Stimulated activated CD8-positive, alpha-beta memory T cell treated with anti-CD3 and anti-CD28 coated beads, Interleukin-7, amount 100 ng/mL, for 1 hour (primary cell): ENCODE measurements at places on chromosomes 4 and X.

DNA sequence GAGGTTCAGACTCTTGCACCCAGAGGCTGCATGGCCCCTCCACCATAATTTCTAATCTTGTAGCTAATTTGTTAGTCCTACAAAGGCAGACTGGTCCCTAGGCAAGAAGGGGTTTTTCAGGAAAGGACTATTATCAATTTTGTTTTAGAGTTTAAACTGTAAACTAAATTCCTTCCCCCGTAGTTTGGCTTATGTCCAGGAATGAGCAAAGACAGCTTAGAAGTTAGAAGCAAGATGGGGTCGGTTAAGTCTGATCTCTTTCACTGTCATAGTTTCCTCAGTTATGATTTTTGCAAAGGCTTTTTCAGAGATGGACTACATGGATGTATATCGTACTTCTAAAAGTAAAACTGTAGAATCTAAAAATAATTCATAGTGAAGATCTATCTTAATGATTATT lies 258.1 kb upstream of the IL1RAPL1 start:
- DNase-seq = no peak

DNA sequence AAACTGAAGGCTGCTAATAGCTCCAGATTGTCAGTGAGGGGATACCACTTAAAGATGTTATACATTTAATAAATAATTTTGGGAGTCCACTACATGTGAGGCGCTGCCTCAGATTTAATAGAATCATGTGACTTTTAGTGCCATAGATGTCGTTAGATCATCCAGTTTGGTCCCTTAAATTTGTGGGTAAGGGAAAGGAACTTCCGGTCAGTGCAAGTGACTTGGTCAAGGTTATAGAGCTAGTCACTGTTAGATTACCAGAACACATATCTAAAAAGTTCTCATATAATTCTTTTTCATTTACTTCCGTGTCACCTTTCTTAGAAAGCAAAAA lies 529 bp upstream of the UBA6 start:
- DNase-seq = no peak

DNA sequence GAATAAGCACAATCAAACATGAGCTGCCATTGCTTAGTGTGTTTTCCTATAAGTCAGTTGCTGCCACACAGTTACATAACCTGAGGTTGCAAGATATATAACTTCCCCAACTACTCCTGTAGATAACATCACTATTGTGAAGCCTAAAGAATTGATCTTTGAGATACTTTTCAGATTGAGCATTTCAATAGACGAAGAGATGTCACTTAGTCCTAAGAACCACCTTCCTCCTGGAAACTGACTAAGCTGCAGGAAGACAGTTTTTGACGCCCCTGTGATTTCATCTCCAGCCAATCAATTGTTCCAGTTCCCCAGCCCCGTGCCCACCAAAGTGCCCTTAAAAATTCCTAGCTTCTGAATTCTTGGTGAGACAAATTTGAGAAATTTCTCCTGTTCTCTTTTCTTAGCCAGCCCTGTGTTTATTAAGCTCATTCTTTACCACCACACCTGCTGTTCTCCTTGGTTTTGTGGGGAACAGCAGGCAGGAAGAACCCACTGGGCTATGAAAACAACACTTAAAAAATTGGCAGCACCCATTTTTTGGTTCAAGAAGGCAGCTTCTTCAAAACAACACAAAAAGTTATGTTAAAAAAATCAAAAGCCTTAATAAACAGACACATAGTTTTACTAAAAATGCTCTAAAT lies 317.1 kb upstream of the PABPC4L start:
- DNase-seq = no peak

DNA sequence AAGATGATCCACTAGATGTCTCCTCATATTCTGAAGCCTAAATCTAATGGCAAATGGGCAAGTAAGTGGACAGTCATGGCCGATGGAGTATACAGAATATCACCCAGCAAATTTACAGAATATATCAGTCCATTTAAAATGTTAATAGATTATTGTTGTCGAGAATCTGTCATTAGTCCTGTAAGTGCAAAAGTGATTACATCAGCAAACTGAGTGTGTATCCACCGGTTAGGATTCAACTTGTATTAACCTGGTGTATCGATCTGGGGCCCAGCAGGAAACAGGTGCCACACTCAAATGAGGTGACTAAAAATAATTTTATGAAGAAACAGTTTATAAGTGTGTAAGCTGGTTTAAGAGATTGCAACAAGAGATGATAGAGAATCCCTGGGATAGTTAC lies 367.9 kb upstream of the FAM47C start:
- DNase-seq = no peak

GRCh38 chrX:69493193-69493592 lies 10.9 kb upstream of the NALF2 start:
- DNase-seq = no peak

- DNase-seq = no peak
Measured at GRCh38 chr4:184805462-184806228, 20.1 kb downstream of the ACSL1 start.

DNA sequence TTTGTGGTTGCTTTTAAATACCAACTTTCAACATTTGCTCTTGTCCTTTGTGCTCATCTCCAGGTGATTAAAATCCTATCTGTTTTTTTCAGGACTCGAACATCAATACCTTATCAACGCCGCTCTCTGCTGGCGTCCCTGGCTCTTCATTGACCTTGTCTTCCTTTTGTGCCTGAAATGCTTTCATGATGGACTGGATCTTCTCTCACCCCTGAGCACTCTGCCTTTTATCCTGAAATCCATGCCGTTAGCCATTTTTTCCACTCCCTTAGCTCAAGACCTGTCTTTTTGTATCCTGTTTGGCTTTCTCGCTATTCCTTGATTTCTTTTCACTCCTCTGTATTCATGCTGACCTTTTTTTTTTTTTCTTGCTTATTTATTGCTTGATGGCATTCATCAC lies 549.5 kb upstream of the CPEB2 start:
- no peak for DNase-seq

- no peak for DNase-seq
Measured at GRCh38 chr4:185512516-185512915, 22.8 kb downstream of the PDLIM3 start.

DNA sequence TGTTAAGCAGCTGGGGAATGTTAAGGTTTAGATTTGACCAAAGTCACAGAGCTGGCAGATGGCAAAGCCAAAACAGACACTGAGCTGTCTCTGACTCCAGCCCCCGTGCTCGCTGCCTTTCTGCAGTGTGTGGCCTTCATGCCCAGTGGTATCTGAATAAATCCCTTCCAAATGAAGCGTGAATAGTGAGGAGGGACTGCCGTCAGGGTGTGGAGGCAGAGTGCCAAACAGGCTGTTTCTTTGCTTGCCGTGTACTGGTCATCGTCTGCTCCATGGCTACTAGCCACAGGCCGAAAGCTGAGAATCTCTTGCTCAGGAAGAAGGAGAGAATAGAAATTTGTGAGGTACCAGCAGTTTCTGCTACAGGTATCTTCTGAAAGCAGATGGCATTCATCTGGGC lies 19.7 kb downstream of the PRIMPOL start:
- DNase-seq = no peak

- DNase-seq = no peak
Measured at GRCh38 chr4:48334900-48335384, 6.4 kb upstream of the SLAIN2 start.

- no peak for DNase-seq
Measured at GRCh38 chr4:147605499-147605898, 11.7 kb upstream of the TMEM184C start.

DNA sequence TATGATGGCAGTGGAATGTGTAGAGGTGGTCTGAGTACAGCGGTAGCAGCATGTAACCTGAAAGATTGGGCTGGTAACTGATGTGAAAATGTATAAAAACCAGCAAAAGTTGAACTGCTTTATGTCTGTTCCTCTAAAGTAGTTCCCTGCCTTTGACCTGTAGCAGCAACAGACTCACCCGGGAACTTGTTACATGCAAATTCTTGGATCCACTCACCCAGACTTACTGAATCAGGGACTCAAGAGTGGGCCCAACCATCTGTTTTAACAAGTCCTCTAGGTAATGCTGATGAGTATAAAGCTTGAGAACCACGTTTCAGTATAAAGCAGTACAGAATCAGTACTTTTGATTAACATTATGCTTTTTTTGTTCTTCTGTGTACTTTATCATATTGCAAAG lies 84.7 kb downstream of the RAP1GDS1 start:
- DNase-seq = no peak

DNA sequence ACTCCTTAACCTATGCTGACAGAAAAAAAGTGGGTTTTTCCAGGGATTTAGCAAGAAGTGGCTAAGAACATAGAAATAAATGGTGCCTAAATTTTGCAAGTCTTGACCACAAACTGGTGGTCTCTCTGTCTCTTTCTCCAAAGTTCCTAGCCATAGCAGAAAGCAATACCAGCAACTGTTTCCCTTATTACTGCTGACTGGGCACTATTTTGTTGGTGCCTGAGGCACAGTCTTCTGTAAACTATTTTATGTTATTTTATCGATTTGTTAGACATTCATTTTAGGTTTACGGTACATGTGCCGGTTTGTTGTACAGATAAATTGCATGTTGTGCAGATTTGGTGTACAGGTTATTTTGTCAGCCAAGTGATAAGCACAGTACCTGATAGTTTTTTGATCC lies 234.6 kb upstream of the TECRL start:
- no peak for DNase-seq

- DNase-seq = no peak
Measured at GRCh38 chr4:96056346-96056934, 216.5 kb downstream of the PDHA2 start.

DNA sequence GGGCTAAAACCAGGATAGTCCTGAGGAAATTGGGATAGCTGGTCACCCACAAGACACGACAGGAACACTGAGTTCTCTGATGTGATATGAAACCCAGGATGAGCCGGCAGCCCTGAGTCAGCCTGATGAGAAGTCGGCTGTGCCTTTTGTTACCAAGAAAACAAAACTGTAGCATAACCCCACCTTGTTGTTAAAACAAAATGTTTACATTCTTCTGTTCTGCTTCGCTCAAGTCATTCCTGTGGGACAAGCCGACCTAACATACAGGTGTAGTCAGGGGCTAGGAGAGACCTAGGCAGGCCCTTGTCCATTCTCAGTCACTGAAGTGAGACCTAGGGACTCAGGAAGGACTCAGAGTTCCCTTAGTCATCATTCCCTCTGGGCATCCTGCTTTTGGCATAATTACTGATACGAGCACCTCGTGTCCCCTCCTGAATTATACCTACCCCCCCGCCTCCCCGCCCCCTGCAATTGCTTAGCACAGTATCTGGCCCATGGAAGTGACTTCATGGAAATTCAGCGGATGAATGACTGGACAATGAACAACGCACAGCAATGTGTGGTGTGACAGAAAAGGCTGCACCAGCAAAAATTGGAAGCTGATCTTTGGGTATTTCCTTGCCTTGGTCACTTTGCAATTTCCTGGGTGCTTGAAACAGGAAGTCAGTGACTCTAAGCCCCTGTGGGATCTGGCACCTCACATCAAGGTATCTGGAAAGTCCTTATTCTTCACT lies 31.9 kb upstream of the TLR2 start:
- no peak for DNase-seq

GRCh38 chr4:181908168-181908567 lies 335.0 kb upstream of the TENM3 start:
- DNase-seq = no peak

- DNase-seq = no peak
Measured at GRCh38 chrX:137916090-137916746, 350.3 kb downstream of the ZIC3 start.

DNA sequence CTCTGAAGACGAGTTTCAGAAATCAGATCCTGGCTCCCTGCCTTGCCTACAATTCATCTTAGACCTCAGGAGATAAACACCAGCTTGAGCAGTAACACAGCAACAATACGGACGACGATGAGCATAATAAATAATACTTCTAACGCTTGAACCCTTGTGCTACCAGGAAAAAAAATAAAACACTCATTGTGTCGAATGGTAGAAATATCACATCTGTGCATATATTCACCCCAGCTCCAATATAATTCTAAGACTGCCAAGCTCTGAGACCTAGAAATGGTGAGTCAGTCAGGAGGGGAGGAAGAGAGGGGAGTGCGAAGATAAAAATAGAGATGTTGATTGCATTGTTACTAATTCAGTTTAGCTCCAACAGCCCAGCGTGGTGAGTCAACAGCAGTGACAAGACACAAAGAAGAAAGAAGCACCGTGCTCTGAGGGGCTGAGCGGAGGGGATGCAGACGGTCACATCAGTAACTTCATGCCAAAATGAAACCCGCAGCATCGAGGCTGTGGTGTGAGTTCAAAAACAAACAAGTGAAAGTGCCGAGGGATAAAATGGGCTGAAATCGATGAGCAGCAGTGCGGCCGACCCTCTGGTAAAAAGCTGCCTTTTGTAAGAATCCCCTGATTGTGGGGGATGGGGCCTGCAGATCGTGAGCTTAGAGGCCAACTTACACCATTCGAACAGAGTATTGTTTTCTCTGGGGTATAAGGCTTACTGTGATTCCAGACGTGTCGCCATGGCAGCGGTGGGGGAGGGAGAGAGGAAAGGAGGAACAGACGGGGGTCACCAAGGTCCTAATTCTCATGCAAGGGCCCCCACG lies 150.4 kb downstream of the MGST2 start:
- DNase-seq = no peak
